Fibroblast of skin of scalp (primary cell): ENCODE measurements at places on chromosomes 7 and 10.

DNA sequence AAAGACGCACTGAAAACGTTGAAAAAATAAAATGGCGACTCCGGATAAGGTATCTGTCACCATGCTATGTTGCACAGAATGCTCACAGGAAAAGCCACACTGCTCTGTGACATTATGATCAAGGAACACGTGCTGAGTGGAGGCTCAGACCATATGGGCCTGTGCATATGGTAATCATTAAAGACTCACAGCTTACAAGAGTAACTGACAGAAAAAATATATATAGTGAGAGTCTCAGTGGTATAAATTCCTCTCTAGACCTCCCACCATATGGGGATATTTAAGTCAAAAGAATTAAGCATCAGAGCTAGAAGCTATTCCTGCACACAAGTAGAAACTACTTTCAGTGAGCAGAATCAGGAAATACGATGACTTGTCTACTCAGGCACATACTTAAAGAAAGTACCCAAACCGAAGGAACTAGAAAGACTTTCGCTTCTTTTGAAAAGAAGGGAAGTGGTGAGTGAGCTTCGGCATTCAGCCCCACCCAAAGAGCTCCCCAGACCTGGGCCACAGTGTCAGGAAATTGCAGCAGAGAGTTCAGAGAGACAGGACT, 65.1 kb upstream of the MPP7 start:
- peak; percentile 69 for DNase-seq

- peak; percentile 92 for DNase-seq
These were observed 44.5 kb downstream of the KCNMA1 start for GRCh38 chr10:77592946-77593636.

GRCh38 chr7:40947566-40947965, 755.3 kb downstream of the INHBA start:
- no peak for DNase-seq

GRCh38 chr10:91635401-91636400, 2.8 kb upstream of the PPP1R3C start:
- DNase-seq = peak; percentile 86

DNA sequence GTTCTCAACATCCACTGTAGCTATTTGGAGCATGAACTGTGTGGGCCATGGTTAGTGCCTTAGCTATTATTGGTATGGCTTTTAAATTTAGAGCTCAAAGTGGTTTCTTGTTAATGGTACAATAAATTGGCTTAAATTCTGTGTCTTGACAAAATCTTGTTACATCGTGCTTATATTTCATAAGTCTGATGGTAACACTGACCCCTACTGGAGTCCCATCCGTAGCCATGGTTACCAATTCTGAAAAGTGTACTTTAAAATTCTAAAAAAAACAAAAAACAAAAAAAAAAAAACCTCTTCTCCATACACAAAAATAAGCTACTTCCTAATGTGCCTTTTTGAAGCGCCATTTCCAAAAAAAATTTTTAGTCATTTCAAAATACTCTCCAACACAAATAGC, 6.4 kb upstream of the RPP30 start:
- peak; percentile 42 for DNase-seq

- no peak for DNase-seq
These were observed 22.7 kb downstream of the KIAA1549 start for GRCh38 chr7:138958391-138958956.

- DNase-seq = no peak
These were observed 197.9 kb upstream of the BMPER start for GRCh38 chr7:33707427-33707826.

GRCh38 chr7:34839645-34840044, 181.6 kb downstream of the NPSR1 start:
- DNase-seq = no peak

- no peak for DNase-seq
These were observed 32.1 kb downstream of the ADCYAP1R1 start for GRCh38 chr7:31084226-31084625.

DNA sequence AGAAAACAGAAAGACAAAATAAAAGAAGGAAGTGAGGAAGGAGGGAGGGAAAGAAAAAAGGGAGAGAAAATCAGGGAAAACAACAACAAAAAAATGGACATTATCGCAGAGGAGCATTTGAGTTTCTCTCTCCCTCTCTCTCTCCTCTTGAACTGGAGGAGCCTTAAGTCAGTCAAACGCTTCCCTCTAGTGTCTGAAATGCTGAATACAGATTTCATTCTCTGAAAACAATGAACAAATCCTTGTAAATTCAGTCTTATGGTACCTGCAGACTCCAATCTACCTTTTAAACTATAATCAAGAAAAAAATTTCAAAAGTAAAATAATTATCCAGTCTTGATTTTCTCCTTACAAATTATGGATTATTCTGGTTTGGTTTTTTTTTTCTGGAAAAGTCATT, 89.2 kb upstream of the PFKP start:
- DNase-seq = peak; percentile 76

GRCh38 chr7:128136215-128136597, 104.9 kb upstream of the LEP start:
- no peak for DNase-seq

DNA sequence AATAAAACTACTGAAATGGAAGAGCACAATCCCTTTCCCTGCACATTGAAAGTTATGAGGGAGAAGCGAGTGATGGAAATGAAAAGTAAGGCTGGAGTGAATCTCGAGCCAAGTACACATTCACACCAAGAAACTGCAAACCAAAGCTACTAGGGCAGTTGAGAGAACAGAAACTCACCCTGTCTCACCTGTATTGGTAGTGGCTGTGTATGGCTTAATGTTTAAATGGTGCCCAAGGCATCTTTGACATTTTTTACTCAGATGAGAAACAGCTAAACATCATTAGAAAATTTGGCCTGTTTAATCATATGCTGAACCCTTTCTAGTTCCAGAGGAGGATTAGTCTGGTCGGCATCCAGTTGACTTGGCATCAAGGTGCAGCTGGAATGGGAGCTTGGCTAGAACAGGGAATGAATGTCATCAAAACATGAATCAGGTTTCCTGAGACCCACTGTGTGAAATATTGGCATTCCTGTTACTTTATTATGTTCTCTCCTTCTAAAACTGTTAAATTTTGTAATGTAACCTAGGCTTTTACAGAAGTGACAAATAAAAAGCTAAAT, 840.8 kb downstream of the GRM8 start:
- DNase-seq = no peak

DNA sequence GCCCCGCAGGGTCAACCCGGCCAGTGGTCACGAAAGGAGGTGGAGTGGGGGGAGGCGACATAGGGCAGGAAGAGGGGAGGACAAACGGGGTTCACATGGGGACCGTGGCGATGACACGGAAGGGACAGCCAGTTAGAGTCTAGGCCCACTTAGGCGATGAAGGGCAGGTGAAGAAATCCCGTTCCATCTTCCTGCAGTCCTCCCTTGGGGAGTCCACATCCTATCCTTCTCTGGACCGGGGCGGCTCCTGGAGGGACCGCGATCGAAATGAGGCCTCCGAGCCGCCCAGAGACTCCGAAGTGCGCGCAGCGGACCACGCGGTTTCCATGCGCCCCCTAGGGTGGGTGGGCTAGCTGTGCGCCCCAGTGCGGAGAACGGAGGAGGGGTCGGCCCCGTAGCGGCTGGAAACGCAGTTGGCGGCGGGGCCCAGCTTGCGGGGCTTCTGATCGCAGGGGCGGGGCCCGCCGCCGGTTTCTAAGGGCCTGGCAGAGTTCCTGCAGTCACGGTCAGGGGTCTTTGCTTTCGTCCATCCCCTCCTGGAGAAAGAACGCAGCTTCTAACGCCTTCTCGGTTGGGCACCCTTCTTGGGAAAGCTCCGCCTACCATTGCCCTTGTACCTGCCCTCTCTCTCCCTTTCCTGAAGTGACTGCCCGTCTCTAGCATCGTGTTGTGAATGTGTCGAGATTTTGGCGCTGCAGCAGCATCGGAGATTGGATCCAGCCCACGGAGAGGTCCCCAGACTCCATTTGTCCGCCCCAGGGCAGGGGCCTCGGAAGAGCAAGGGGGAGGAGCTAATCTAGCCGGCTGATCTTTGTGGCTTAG, 17.9 kb upstream of the TMEM225B start:
- peak; percentile 45 for DNase-seq

DNA sequence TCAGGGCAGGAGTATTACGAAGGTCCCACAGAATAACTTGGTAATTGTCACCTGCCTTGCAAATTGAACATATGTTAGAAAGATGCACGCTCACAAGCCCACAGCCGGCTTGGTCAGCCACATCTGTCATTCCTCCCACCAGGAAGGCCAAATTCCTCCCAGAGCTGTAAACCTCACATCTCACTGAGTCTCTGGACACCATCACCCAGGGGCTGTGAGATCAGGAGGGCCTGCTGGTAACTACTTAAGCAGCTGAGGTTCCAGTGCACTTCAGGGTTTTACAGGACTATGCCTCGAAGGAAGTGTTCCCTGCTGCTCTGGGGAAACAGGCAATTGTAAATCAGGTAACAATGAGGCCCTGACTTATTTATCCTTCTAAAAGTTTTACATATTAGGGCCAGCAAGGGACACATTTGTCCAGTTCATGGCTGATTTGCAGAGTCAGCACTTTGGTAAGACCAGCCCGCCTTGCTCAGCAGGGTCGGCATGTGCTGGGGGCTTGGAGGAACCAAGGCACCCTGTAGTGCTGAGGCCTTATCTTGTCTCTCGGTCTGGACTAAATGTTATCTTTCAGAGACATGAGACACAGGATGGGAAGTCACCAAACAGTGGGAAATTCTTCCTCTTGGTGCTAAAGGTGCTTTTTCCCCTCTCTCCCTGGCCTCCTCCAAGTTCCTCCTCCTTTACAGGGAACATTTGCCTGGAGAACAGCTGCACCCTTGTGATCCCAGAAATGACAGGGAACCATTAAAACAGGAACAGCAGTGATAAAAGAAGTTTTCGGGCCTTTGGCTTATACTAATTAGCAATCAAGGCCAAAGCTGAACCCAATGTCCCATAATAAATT, 34.3 kb downstream of the PYROXD2 start:
- no peak for DNase-seq

GRCh38 chr7:106248600-106248999, 36.2 kb downstream of the NAMPT start:
- no peak for DNase-seq

DNA sequence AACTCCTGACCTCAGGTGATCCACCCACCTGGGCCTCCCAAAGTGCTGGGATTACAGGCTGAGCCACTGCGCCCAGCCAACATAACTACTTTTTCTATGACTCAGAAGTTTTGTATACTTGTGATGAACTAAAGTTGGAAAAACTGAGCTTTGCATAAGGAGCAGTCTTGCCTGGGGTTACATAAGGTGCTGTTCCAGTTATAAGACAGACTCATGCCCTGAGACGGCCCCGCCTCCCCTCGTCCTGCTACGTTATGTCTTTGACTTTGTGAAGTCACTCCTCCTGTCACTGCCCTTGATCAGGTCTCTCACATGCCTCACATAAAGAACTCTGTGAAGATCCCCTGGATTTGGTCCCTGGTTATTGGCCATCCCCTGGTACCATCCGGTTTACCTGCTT, 40.4 kb upstream of the OPN4 start:
- DNase-seq = no peak

GRCh38 chr7:159238541-159238940, 93.9 kb upstream of the VIPR2 start:
- DNase-seq = no peak

DNA sequence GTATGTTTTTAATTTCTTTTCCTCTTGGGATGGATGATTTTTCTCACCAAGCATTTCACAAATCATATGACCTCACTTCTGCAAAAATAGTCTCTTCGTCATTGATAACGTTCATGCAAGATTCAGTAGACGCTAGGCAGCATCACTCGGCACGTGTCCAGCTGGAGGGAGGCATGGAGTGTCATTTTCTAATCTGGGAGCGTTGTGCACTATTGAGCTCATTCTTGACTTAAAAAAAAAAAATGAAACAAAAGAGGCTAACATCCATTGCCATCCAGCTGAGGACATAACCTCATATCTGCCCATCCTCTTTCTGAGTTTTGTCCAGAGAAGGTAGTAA, 56.2 kb downstream of the COL17A1 start:
- DNase-seq = peak; percentile 71
